ENCODE measurements at places on chromosomes 12 and 14.

DNA sequence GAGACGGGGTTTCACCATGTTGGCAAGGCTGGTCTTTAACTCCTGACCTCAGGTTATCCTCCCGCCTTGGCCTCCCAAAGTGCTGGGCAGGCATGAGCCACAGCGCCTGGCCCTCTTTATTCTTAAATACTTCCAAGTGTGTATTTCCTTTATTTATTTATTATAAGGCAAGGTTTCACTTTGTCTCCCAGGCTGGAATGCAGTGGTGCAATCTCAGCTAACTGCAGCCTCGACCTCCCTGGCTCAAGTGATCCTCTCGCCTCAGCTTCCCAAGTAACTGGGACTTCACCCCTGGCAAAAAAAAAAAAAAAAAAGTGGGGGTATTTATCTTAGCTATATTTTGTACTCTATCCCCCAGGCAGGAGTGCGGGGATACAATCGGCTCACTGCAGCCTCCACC lies 6.8 kb downstream of the FAM216A start:
- H3K36me3 ChIP-seq: no peaks in the 10 kb centered on the region
- H3K4me1 ChIP-seq: no peaks in the 10 kb centered on the region
- DNase-seq: no peak
- H3K27me3 ChIP-seq: no peaks in the 10 kb centered on the region
- no peak overlapping the region for H3K27ac ChIP-seq

DNA sequence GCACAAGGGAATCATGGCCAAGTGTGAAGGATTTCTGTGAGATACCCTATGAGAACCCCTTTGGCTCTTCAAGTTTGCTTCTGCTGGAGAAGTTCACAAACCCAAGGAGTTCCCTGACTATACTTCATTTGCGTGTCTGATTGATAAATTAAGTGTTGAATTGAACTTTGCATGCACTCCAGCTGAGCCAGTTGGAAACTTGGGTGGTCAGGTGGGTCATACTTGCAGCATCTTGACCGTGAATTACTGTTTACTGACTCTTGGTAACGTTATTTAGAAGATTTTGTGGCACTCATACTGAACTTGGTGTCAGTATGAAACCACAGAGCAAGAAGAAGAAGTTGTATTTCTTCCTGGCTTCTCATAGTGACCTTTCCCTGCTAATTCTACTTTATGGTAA lies 77.5 kb downstream of the TGFB3 start:
- peaks cover 28% of the 10 kb centered on the region for H3K4me1 ChIP-seq
- no peaks in the 10 kb centered on the region for H3K27me3 ChIP-seq
- no peaks in the 10 kb centered on the region for H3K36me3 ChIP-seq
- no peak overlapping the region for H3K27ac ChIP-seq

DNA sequence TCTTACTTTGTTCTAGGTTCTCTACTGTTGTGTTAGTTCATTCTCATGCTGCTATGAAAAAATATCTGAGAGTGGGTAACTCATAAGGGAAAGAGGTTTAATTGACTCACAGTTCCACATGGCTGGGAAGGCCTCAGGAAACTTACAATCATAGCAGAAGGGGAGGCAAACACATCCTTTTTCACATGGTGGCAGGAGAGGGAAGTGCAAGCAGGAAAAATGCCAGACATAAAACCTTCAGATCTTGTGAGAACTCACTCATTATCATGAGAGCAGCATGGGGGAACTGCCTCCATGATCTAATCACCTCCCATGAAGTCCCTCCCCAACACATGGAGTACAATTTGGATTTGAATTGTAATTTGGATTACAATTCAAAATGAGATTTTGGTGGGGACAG lies 69.6 kb downstream of the MGST1 start:
- no peak overlapping the region for H3K27ac ChIP-seq
- no peaks in the 10 kb centered on the region for H3K36me3 ChIP-seq
- no peak overlapping the region for H3K4me3 ChIP-seq
- H3K4me1 ChIP-seq: no peaks in the 10 kb centered on the region
- no peak for DNase-seq

DNA sequence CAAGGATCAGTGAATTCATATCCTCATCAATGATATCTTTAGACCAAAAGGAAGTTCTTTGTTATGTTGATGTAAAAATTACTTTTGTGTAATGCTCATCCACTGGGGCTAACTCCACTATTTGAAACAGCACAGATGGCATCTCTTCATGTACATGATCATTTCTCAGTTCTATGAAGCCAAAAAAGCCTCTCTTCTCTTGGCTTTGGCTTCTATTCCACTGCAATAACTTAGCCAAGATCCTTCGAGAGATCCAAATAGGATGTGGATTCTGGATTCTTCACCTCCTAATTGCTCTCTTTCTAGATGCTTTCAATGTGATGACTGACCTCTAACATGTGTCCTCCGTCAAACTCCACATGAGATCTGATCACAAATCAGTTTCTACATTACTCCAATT lies 851.2 kb downstream of the GALC start:
- no peak for DNase-seq
- no peaks in the 10 kb centered on the region for H3K4me1 ChIP-seq
- H3K36me3 ChIP-seq: no peaks in the 10 kb centered on the region
- H3K27ac ChIP-seq: no peak overlapping the region

GRCh38 chr14:102891111-102891510 lies 31.4 kb upstream of the AMN start:
- H3K27ac ChIP-seq: no peak overlapping the region
- H3K27me3 ChIP-seq: no peaks in the 10 kb centered on the region
- no peaks in the 10 kb centered on the region for H3K4me1 ChIP-seq
- no peak for DNase-seq

DNA sequence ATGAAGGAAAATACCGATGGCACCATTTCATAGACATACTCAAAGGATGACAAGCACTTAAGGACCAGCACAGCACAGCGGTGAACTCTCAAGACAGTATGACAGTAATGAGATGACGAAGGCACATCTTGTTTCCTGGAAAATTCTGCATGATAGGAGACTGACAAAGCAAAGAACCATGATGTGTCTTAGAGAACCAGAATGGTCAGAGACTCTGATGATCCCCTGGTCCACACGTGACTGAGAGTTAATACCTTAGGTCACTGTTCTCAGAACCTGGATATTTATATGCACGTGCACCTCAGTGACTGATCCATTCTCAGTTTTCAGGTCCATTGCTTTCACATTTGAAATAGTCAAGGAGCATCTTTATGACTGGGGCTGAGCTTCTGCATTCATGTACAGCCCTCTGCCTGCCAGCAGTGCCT lies 35.3 kb downstream of the PROX2 start:
- no peaks in the 10 kb centered on the region for H3K4me1 ChIP-seq
- H3K27ac ChIP-seq: no peak overlapping the region
- H3K36me3 ChIP-seq: peaks cover 2% of the 10 kb centered on the region
- H3K4me3 ChIP-seq: no peak overlapping the region
- H3K27me3 ChIP-seq: no peaks in the 10 kb centered on the region

All from right atrium auricular region (tissue), 2 donors.